ENCODE measurements at places on chromosomes 5 and 9. TPM values are rescaled to one million over a fixed set of nuclear protein-coding genes. Genes with fewer than 3 reads are reported as not detected.

EQTN gene
- not detected for total RNA-seq

LHX3 gene
- 0.12 TPM for total RNA-seq

PTGES2 gene
- 102 TPM for total RNA-seq

TMEM232 gene
- 0.10 TPM for total RNA-seq

CAMLG gene
- 25.1 TPM for total RNA-seq

SPINK7 gene
- not detected for total RNA-seq

TLE1 gene
- 77.6 TPM for total RNA-seq

FRMD3 gene
- 2.7 TPM for total RNA-seq

Measured in A549 treated with CpdA at 1 μM for 4 hours (cell line).